ENCODE measurements at places on chromosomes 7 and 10.

DNA sequence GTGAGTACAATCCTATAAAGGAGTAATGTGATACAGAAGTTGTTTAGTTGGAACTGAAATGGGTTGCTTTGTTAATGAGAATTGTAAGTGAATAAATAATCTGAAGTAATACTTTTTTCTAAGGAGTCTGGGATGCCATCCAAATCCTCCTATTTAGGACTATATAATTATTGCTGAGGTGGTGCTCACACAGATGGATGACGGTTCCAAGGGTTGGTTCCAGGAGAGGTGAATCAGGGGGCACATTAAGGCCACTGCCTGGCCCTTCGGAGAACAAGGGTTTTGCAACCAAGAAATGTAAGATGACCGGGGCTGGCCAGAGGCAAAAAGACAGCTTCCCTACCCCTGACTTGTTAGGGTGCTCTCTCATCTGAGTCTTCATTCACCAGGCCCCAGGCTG lies 352.7 kb downstream of the PHTF2 start:
- DNase-seq, result no peak

DNA sequence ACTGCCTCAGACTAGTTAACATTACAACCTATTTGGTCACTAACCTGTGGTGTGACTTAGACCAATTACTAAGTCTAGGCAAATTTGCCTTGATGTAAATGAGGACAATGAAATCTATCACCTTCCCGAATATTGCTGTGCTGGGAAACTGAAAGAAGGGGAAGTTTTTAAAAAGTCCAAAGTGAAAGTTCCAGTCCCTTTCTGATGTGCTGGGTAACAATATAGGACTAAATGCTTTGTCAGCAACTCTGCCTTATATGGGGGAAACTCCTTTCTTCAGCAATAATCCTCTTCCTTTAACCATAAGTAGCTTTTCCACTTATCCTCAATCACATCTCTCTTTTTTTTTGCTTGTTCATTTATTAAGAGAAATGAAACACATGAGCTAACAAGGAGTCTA lies 3.9 kb downstream of the PIK3AP1 start:
- DNase-seq, result no peak

DNA sequence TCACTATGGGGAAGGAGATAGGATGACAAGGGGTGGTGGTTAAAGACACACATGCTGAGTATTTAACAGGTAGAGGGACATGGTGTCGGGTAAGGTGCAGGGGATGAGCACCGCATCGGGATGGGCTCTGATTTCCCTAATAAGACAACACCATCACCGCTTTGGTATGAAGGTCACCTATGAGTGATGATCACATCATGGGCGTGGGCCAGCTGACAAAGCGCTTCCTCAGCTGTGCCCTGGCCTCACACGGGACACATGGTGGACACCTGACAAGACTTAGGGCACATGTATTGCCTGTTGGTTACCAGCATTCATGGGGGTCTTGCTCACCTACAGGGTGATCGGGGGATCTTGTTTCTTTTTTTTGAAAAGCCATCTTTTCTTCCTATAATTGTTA lies 12.8 kb downstream of the C7orf57 start:
- DNase-seq, result no peak

- no peak for DNase-seq
Observed at GRCh38 chr10:91887272-91888076, 21.8 kb downstream of the FGFBP3 start.

GRCh38 chr10:71077796-71078453 lies 134.4 kb upstream of the UNC5B start:
- DNase-seq, result no peak

DNA sequence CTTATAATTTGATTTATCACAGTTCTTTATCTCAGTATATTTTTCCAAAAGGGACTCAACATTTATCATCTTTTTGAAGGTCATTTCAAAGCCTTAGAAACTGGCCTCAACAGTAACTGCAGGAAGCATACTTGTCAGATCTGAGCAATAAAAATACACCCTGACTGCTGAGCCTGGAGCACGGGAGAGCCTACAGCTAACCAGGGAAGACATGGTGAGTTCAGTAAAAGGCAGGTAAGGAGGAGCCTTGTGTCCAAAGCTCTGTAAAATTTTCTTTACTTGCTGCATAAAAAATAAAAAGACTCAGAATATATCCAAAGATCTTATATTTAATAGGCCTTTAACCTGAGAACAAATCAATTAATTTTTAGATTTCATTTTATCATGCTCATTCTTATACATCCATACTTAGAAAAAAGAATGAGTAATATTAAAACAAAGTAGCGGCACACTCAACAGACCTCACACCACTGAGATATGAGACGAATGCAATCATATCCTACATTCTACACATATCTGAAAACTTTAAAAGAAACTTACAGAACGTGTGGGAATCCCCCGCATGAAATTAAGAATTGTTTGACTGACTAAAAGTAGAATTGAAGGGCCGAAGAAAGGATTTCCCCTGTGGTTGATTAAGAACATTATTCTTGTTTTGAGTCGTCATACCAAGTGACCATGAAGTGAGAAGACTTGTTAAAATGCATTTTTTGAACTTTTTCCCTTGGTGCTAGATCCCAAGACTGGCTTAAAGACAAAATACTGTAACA lies 296.4 kb upstream of the MKLN1 start:
- DNase-seq, result no peak

DNA sequence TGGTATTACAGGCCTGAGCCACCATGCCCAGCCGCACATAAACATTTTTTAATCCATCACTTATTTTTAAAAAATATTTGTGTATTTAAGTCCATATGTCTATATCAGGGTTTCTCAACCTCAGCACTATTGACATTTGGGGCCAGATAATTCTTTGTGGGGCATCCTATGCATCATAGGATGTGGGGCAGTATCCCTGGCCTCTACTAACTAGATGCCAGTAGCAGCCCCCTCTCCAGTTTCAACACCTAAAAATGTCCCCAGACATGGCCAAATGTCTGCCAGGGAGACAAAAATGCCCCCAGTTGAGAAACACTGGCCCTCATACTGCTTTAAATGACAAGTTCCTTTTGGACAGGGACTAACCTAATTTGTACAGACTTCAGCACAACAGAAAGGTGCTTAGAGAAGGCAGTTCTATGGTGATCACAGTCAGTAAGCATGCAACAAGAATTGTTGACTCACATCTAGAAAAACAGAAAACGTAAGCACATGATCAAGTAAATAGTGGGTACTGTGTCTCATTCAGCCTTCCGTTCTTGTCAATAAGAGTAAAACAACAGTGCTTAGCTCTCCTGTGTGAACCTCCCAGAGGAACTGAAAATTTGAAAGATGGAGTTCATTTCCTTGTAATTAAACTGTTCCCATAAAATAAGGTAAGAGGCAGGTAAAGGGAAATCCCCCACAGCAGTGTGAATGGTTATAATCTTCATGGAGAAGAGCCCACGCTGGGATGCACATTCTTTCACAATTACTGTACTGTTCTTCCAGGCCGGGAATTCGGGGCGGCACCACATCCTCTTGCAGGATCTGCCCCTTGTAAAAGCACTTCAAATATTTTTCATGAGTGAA lies 17.3 kb upstream of the ADRB1 start:
- DNase-seq, result no peak

GRCh38 chr10:96456296-96456840 lies 57.4 kb downstream of the TLL2 start:
- no peak for DNase-seq

- no peak for DNase-seq
Observed at GRCh38 chr10:456486-456885, 233.0 kb downstream of the DIP2C start.

- no peak for DNase-seq
Observed at GRCh38 chr10:119543814-119544642, 1.5 kb upstream of the RGS10 start.

DNA sequence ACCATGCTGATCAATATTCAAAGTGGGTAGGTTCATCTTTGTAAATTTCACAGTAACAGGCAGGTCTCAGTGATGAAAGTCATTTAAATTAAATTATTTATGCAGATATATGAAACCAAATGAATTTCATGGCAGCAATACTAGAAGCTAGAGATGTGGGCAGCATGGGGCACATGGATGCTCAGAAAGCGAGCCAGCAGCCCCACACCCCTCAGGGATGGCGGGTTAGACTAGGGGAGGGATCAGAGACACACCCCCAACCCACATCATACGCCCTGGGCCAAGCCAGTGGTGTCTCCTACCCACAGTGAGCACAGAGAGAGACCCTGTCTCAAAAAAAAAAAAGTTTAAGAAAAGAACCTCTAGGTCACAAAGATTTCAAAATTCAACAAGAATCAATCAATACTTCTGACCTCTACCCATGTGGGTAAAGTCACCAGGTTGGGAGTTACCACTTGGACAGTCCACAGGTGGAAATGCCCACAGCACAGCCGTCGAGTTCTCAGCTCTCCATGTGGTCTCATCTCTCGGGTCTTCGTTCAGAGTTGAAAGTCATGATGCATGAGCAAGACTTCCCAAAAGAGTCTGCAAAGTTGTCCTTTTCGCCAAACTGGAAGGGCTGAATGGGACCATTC lies 79.3 kb upstream of the PPP2R2D start:
- no peak for DNase-seq

GRCh38 chr10:1365540-1366321 lies 309.5 kb downstream of the WDR37 start:
- no peak for DNase-seq

GRCh38 chr7:16801111-16801542 lies 3.7 kb downstream of the AGR2 start:
- DNase-seq, result no peak

GRCh38 chr7:19161671-19162070 lies 16.4 kb upstream of the FERD3L start:
- DNase-seq, result no peak

- DNase-seq, result no peak
Observed at GRCh38 chr7:117716707-117717299, 156.4 kb downstream of the CTTNBP2 start.

DNA sequence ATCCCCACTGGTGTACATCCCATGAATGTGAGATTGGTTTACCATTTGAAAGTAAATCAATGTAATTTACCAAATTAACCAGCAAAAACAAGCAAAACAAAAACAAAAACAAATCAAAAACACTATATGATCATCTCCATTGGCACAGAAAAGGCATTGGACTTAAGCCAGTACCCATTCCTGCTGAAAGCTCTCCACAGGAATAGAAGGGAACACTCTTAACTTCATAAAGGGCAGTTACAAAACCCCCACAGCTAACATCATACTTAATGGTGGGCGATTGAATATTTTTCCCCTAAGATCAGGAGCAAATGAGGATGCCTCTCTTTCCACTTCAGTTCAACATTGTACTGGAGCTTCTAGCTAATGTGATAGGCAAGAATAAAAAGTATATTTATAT lies 34.1 kb downstream of the PRKG1 start:
- no peak for DNase-seq

DNA sequence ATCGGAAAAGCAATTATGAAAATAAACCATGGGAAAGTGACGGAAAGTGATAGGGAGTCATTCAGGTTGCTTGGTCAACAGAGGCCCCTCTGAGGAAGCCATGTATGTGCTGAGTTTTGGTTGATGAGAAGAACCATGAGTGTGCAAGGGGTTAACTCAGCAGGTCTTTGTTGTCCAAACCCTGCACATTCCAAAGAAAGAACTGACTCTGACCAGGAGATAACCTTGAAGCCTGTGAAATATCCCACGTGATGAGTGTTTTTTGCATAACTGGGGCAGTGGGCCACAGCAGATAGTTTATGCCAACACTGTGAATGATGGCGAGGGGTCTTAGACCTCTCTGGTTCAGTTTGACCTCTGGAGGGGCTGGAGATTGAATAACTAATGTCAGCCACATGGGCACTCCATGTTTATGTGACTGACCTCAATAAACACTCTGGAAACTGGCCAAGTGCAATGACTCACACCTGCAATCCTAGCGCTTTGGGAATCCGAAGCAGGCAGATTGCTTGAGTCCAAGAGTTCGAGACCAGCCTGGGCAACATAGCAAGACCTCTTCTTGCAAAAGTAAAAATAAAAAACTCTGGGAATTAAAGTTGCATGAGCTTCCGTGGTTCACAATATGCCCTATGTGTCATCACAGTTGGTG lies 154.0 kb upstream of the FOXK1 start:
- DNase-seq, result no peak

DNA sequence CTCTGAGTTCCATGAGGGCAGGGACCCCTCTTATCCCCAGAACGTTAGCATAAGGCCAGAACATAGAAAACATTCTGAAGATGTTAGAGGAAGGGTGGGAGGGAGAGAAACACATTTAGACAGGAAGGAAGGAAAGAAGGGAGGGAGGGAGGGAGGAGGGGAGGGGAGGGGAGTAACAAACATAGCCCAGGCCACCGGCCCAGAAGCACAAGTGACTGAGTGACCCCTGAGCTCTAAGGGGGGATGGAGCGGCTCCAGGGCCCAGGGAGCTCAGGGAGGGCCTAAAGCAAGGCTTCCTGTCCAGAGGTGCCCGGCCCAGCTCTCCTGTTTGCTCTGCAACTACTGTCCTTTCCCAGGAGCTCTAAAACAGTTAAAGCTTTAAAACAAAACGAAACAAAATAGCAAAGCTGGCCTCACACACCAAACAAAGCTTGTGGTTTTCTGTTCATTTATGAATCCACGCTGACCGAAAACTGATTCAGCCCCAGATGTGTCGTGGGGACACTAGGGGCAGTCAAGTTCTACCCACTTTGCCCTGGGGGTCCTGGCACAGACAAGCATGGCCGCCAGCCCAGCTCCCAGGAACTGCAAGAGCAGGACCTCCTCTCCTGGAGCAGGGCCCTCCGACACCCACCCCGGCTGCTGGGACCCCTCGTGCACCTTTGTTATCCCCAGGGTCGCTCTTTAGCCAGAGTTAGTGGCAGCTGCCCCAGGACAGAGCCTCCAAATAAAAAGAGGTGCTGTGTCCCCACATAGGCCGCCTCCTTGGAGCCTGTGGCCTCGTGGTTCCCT lies 496.2 kb upstream of the FOXK1 start:
- DNase-seq, result no peak

GRCh38 chr10:77195101-77195500 lies 442.5 kb downstream of the KCNMA1 start:
- DNase-seq, result no peak

DNA sequence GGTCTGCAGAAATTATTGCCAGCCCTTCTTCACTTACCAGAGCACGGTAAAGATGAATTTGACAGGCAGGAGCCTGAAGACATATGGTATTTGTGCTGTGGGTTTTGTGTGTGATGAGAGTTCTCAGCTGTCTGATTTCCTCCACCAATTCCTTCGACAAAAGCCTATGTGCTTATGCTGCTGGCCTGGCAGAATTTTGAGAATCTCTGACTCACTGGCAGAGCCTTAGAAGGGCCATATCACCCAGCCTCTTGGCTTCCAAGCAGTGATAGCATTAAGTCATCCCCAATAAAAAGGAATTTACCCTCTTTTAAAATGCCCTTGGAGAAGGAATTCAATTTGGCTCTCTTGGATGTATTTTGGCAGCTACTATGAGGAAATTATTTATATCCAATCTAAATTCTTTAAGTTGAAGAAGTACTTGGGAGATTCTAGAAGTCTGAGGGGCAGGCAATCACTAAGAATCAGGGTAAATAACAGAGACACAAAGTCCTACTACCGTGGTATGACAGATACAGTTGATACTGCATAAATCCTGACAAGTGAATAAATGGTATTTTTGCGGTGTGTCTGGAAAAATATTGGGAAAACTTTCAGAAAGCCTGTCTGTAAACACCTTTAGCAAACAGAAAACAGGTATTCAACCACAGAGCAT lies 68.6 kb upstream of the EFCAB10 start:
- DNase-seq, result no peak

GRCh38 chr7:74612015-74612829 lies 45.3 kb upstream of the GTF2I start:
- DNase-seq, result no peak

- DNase-seq, result no peak
Observed at GRCh38 chr10:99595770-99596465, 24.3 kb downstream of the SLC25A28 start.

GRCh38 chr10:130708465-130709070 lies 572.4 kb downstream of the GLRX3 start:
- DNase-seq, result no peak
